HEK293T (cell line): ENCODE measurements at places on chromosomes 3 and 15.
A peak's percentile ranks its signal among the peaks of the same experiment; 100 is the strongest.

DNA sequence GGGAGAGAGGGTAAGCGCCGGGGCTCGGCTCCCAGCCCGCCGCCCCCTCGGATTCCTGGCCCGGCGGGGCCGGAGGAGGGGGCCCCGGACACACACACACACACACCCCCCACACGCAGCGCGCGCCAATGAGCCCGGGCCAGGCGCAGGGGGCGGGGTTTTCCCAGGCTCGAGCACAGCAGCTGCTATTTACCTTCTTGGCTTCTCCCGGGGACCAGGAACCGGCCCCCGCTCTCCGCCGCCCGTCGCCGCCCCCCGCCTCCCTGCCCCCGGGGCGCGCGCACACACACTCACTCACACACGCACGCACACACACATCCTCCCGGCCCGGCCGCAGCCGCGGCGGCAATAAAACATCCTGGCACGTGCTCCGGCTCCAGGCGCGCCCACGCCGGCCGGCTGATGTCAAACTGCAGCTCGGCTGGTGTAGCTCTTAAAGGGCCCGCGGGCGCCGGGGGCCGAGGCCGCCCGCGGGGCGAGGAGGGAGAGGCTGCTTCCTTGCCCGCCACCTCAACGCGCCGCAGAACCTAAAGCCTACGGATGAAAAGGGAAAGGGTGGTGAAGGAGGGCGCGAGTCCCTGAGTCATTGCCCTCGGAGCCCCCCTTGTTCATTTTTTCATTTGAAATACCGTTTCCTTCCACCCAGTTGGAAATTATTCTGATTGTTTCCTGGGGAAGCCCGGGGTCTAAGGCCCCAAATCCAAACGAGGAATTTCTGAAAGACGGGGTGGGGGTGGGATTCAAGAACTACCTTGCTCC is 1.0 kb upstream of the HES1 start:
- peak; percentile 72 for DNase-seq

DNA sequence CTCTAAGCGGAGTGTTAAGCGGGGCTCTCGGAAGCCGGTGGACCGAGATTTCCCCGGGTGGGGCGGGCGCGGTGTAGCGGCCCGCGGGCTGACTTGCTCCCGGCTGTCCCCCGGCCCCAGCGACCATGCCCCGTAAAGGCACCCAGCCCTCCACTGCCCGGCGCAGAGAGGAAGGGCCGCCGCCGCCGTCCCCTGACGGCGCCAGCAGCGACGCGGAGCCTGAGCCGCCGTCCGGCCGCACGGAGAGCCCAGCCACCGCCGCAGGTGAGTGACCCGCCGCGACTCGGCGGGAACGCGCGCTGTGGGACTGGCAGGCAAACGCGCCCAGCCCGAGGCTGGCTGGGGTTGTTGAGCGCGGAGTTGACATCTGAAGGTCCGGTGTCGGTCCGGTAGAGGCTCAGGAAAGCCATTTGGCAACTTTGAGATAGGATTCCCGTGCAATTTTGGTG is 1.3 kb downstream of the SMC4 start:
- peak; percentile 13 for DNase-seq

GRCh38 chr15:75992897-75993296 is 19.3 kb downstream of the NRG4 start:
- no peak for DNase-seq

DNA sequence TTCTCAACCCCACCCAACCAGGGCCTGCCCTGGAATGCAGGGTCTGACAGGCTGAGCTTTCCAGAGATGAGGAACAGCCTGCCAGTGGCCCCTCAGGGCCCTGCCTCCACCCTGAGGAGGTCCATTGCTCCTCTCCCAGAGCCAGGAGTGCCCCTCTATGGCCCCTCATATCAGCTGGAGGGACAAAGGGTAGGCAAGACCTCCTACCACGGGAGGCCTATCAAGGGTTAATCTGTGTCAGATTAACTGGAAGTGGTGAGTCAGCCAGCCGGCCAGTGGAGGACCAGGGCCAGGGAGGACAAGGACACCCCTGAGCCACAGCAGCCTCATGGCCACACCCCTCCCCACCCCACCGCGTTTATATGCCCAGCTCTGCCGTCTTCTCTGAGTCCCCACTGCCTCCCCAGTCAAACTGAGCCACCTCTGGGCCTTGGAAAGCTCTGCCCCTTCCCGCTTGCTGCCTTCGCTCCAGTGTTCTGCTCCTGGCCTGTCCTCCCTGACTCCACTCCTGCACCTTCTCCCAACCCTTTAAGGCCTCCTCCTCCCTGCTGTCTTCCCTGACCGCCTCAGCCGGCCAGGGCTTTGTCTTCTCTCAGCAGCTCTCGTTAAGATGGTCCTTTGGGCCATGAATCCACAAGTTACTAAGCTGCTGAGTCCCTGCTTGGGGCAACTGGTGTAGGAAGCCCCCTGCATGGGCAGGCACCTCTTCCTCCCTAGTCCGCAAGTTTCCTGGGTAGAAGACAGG is 6.5 kb downstream of the CCDC33 start:
- DNase-seq: no peak

- DNase-seq: no peak
These were observed 872.3 kb downstream of the ROBO1 start for GRCh38 chr3:78895528-78895927.
